Right renal pelvis (tissue), 4 donors: ENCODE measurements at places on chromosomes 6 and 20.

DNA sequence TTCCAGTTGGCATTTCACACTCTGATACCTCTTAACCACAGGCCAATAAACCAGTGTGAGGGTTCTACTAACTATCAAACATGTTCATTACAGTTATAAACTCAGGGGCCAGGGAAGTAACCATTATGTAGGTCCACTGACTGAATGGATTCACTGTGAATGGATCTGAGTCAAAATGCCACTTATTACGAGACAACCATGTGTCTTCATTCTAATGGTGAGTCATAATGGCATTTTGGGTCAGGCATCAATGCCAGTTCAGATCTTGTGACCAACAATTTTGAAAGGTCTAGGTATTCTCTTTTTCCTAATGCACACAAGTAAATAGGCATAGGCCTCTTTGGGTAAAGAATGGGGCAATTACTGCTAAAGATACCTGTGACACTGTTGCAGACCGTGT lies 112.2 kb upstream of the HEY2 start:
- no peak for DNase-seq

- no peak for DNase-seq
These were observed 48.7 kb upstream of the RSPO3 start for GRCh38 chr6:127069659-127070279.

- no peak for DNase-seq
These were observed 60.3 kb downstream of the TSHZ2 start for GRCh38 chr20:53032478-53032932.

GRCh38 chr20:48999890-49000870 lies 45.9 kb upstream of the CSE1L start:
- DNase-seq = no peak

- DNase-seq = no peak
These were observed 819 bp upstream of the MTRF1L start for GRCh38 chr6:153003366-153003690.

DNA sequence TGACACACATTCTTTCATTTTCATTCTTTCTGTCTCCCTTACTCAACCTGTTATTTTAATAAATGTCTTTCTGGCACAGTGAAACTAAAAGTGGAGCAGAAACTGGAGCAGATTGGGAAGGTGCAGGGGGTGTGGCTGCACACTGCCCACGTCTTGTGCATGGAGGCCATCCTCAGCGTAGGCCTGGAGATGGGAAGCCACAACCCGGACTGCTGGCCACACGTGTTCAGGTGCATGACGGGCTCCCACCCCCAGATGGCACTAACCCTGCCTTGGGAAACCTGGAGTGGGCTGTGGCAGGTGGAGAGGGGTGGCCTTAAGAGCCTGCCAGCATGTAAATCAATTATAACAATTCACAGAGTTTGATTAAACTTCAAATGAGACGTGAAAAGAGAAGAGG lies 71.4 kb upstream of the PBOV1 start:
- no peak for DNase-seq

GRCh38 chr20:18808712-18809111 lies 4.9 kb upstream of the SCP2D1 start:
- DNase-seq = no peak

DNA sequence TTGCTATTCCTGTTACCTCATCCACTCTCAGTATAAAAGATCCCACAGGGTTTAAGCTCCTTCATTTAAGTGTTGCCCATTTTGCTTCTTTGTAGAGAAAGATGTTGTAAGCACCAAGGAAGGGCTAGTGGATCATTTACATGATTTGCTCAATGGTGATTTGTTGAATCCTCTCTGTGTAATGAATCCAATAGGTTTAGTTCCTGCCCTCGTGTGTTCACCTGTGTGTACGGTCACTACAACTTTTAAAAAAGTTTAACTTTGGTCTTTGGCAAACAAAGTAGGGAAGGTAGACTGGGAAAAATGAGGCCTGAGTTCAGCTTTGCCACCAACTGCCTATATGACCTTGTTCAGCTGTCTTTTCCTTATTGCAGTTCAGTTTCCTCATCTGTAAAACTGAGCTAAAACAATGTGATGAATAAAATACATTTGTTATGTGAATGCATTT lies 51.5 kb downstream of the DHX35 start:
- DNase-seq = no peak

GRCh38 chr6:36578431-36578830 lies 15.7 kb upstream of the SRSF3 start:
- no peak for DNase-seq

- no peak for DNase-seq
These were observed 470.6 kb upstream of the AGPAT4 start for GRCh38 chr6:161744211-161745067.

- no peak for DNase-seq
These were observed 19.6 kb upstream of the FAM83C start for GRCh38 chr20:35311822-35312221.

GRCh38 chr6:13989496-13990144 lies 64.9 kb downstream of the RNF182 start:
- no peak for DNase-seq
